ENCODE measurements at places on chromosomes 11 and 22.

- DNase-seq, result no peak
These were observed 574.7 kb downstream of the TBC1D22A start for GRCh38 chr22:47337161-47337621.

GRCh38 chr11:44305470-44306051 is 4.4 kb downstream of the ALX4 start:
- no peak for DNase-seq

DNA sequence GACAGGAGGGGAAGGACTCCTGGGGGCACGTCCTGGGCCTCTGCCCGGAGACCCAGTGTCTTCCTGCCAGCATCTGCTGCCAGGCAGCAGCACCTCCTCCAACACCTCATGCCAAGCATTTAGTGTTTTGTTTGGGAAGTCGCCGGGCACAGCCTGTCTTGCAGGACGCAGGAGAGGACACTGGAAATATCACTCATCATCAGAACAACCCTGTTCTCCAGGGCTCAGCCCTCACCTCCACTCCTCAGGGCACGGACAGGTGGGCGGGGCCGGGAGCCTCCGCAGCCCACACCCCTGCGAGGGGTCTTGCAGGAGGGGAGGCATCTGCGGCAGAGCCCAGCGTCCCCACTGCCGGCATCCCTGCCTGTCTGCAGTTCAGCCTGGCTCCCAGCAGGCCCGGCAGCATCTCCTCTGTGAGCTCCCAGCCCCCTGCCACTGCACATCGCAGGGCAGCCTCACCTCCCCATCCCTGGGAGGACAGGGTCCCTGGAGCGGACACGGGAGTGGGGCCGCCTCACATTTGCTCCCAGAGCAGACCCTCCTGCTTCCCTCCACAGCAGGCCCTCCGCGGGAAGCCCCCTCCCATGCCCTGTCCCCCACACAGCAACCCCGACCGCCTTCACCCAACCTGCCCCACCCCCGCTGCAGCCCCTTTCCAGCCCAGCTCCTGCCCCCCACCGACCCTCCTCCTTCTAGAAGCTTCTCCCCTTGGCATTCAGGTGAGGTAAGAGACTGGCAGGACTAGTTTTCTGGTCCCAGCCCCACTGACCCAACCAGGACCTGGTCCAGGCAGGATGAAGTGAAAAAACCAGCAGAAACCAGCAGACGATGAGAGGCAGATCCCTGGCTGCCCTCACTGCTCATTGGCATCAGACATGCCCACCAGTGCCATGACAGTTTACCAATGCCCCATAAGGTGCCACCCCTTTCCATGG is 72.7 kb downstream of the BRD1 start:
- no peak for DNase-seq

DNA sequence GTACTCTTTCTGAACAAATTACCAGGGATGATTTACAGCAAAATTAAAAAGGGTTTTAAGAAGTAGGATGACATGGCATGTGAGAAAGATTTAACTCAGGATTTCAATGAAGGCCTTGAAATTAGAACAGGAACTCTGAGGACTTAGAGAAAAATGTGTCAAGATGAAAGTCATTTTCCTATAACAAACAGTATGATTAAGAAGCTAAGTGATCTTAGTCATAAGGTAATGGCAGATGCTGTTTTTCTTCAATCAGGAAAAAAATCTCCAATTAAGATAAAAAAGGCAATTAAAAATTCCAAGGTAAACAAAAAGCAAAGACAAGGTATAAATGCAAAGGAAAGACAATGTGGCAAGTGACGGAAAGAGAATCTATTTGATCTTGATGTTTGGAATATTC is 73.5 kb downstream of the GAB2 start:
- no peak for DNase-seq

- DNase-seq, result no peak
These were observed 2.0 kb downstream of the CYTH4 start for GRCh38 chr22:37284126-37284804.

DNA sequence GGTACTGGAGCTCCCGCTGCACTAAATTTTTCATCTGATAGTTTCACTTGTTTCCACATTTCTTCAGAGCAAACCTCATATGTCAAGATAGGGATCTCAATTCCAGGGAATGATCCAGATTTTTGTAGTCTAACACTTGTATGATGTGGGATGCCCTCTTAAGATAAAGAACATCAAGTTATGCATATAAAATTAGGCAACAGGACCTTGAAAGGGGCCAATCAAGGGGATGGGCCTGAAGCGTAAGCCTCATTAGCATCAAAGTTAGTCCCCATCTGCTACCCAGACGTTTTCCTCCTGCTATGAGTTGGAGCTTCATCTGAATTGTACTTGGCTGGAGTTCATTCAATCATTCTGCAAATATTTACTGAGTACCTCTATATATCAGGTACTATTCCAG is 17.5 kb downstream of the PDGFD start:
- DNase-seq, result no peak

GRCh38 chr11:83174008-83174407 is 17.1 kb downstream of the PCF11 start:
- DNase-seq, result no peak

DNA sequence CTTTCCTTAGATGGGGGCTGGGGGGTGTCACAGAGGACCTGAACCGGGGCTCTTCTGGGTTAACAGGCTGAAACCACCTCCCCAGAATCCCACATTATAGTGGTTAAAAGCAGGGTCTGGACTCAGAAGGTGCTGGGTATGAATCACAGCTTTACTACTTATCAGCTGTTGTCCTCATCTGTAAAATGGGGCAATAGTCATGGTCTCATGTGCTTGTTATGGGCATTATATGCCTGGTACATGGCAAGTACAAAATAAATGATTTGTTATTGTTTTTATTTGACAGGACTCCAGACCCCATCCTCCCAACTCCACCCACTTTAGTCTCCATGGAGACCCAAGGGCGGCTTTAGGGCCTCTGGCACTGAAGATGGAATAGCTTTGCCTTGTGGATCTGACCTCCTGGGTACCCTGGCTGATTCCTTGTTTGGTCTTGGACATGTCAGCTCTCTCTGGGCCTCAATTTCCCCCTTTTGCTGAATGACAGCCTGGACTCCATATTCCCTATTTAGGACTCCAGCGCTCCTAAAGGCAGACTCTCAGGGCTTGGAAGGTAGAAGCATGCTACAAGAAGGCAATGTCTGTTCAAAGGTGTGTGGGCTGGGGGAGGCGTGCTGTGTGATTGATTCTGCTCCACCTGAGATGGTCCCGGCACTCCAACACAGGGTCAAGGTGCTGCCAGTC is 812 bp upstream of the SMTN start:
- no peak for DNase-seq

DNA sequence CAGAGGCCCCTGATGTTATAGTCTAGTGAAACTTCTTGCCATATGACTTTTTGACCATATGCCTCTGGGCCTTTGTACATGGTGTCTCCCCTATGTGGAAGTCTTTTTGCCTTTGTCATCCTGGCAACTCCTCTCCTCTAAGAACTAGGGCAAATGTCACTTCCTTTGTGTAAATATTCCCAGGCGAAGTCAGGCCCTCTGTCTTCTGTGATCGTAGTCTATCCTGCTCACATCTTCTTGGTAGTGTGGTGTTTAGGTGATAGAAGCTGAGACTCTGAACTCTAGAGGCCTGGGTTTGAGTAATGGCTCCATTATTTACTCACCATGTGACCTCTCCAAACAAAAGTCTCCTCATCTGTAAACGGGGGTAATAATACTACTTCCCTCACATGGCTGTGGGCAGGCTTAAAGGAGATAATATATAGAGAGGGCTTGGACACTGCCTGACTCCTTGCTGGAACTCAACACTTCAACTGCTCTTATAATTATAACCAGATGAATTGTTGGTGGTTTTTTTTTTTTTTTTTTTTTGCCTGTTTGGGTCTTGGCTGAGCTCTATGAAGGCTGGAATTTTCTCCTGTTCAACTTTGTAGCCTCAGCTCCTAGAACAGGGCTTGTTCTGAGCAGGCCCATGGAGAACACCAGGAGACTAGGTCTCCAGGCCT is 43.8 kb downstream of the INSC start:
- no peak for DNase-seq

DNA sequence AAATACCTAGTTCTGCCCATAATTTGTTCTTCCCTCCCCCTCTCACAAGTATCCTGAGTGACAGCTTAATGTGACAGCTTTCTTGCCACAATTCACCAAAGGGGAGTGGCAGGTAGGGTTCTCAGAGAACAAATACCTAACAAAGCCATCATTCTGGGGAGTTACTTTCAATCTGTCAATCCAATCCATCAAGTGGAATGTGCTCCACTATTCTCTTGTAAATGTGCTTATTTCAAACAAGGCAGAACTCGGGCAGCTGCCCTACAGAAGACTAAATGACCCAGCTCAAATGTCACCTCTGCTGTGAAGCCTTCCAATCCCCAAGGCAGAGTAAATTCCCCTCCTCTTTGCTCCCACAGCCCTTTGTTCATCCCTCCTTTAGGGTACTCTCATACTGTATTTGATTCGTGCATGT is 27.8 kb downstream of the LGR4 start:
- no peak for DNase-seq

GRCh38 chr22:20448630-20449029 is 11.0 kb upstream of the SCARF2 start:
- DNase-seq, result no peak

GRCh38 chr11:24779791-24780190 is 282.9 kb downstream of the LUZP2 start:
- DNase-seq, result no peak

All from activated gamma-delta T cell treated with Interleukin-2 at 50 U/mL for 16 hours (primary cell).